ENCODE measurements at places on chromosomes 11 and 22.
A peak's percentile ranks its signal among the peaks of the same experiment; 100 is the strongest.

- DNase-seq, result no peak
Observed at GRCh38 chr11:12235553-12235946, 125.2 kb downstream of the MICAL2 start.

DNA sequence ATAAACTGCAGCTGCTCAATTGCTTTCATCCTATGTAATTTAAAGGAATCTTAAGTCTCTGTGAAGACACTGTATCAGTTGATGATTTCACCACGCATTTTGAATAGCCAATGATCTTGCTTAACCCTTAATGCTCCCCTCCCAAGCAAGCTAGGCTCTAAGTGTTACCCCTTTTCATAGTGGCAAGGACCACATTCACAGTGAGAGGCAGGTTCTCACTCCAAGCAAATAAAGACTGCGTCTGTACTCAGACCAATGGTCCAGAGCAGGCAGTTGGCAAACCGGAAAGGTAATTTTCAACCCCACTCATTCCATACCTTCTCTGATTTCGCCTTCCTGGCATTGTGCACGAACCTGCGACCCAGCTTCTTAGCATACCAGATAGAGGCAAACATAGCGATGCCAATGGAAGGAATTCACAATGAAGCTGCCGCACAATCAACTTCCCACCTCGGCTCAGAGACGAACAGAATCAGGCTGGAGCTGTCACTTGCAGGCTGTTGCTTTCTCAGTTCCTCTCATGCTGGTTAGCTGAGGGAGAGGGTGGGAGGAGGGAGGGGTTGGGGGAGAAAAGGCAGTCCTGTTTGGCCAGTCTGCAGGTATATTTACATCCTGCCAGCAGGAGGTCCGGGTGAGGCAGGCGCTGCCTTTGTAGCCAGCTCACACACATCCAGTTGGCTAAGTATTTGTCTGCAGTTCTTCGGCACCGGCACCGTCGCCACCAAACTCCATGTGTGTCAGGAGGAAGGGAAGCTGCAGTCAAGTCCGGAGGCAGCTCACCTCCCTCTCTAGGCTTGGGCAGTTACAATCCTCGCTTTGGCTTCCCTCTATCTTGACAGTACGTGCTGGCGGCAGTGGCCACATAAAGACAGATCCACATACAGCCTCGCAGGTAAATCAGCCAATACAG lies 1151.2 kb upstream of the CCDC90B start:
- DNase-seq, result peak; percentile 84

DNA sequence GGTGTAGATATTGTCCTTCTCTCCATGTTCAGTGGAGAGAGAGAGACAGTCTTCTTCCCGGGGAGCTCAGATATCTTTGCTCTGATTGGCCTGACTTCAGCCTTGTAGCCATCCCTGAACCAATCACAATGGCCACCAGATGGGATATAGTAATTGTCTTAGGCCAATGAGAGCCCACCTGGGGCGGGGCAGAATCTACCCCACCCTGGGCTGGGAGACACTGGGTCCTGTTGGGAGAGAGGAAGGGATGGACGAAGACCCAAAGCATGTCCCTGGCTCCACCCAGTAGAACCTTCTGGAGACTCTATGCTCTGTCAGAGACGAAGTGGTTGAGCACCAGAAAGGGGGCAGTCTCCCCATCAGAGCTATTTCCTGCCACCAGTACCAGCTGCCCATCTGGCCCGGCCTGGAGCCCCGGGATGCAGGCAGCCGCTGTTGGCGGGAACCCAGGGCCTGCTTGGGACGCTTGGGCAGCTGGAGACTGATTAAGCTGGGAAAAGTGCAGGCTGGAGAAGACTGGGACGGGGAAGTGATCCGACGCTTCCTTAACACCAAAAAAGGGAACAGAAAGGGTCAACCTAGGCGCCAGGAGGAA lies 31.6 kb upstream of the CBX7 start:
- DNase-seq, result no peak

DNA sequence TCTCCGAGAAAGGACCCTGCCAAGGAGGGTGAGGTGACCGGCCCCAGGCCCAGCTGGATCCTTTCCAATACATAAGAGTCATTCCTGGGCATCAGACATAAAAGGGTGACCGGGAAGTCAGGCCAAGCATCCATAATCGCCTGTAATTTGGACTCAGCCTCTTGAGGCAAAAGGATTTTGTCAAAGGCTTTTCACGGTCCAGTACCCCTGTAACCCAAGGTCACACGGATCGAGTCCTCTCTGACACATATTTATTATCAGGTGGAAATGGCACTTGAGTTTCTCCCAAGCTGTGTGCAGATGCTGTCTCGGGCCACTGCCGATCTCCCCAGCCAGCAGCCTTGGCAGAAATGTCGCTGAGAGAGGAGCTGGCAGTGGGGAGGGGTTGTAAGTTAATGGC lies 556.5 kb downstream of the MN1 start:
- no peak for DNase-seq

GRCh38 chr11:35031867-35032266 lies 107.1 kb upstream of the CD44 start:
- DNase-seq, result no peak

DNA sequence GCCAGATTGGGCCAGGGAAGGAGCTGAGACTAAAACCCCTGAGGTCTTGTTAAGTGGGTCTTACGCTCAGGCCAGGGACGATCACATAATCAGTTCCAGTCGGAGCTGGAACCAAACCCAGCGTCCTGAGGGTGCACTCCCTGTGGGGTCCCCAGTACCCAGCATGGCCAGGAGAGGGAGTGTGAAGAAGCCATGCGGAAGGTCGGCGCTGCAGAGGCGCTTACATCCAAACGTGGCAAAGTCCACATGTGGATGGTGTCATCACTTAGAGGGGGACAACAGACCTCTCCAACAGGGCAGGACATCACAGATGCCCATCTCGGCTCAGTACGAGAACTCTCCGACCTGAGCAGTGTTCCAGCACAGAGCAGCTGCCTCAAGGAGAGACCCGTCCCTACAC lies 8.3 kb downstream of the ATP5MGL start:
- DNase-seq, result no peak

GRCh38 chr11:75910426-75911145 lies 95.6 kb downstream of the UVRAG start:
- no peak for DNase-seq

DNA sequence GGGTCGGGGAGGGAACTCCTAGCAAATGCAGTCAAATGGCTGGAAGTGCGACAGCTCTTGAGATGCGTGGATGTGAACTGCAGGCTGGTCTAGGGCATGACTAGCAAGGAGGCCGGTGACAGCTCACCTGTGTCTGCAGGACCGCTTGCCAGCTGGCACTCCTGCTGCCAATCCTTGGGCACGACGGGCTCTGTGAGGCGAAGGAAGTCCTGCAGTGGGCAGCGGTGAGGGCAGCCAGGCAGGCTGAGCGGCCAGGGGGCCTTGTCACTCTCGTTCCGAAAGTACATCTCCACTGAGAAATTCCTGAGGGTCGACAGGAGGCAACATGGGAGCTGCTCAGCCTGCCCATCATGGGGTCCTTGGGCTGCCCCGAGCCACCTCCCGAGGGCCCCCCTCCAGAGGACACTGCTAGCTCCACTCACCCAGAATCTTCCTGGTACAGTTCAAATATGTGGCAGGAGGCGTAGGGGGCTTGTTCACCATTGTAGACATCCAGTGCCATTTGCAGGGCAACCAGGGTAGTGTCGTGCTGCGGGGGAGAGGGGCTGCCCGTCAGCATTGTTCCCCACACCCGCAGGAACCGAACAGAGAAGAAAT lies 5.9 kb downstream of the ACP2 start:
- DNase-seq, result no peak

- DNase-seq, result no peak
Observed at GRCh38 chr11:121091492-121092152, 9.4 kb upstream of the TECTA start.

- DNase-seq, result no peak
Observed at GRCh38 chr11:64299847-64300648, at the start of gene CATSPERZ. CATSPERZ (plus strand) TSS chr11:64300358; CDS start chr11:64300411, 53 bp downstream.

- DNase-seq, result no peak
Observed at GRCh38 chr22:35742342-35743100, 24.8 kb downstream of the APOL5 start.

DNA sequence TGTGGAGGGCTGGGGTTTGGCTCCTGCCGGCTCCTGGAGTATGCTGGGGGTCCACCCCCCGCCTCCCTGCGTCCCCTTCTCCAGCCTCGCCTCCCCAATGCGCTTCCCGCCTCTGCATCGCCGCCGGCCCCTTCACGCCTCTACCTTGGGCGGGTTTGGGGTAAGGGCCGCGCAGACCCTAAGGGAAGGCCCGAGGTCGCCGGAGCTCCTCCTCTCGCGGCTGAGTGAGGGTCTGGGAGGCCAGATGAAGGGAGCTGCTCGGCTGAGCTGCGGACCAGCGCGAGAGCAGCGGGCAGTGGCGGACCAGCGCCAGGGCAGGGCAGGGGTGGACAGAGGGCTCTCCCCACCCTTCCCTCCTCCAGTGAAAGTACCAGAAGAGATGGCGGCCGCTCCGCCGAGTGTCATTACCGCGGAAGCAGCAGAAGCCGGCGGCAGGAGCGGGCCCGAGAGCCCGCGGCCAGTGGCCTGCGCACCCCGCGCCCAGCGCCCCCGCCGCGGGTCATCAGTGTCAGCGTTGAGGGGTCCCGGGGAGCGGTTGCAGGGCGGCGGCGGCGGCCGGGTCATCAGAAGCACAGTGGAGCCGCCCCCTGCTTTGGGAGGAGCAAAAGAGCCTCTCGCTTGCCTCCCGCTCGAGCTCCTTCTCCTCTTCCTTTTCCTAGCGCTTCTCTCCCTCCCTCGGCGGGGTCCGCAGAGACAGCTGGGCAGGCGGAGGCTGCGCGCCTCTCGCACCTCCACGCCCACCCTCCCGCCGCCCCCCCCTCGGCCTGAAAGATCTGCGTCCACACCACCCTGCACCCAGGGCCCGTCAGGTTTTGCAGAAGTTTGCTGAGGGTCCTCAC lies 255.6 kb upstream of the CADM1 start:
- peak; percentile 53 for DNase-seq

DNA sequence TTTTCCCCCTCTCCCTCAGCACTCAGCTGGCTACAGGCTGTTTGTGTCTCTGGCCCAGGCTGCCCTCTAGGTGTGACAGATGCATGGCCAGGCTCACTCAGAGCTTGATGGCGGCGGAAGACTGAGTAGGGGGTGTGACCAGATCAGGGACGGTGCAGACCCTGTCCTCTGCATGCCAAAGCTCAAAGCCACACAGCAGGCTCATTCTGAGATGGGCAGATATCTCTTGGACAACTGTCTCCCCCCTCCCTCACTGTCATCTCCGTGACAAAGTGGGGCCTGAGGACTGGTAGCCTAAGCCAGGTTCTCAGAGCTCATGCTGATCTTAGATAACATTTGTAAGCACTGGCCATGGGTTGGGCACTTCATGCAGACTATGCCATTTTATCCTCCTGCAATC lies 231.3 kb downstream of the DSCAML1 start:
- no peak for DNase-seq

- peak; percentile 59 for DNase-seq
Observed at GRCh38 chr11:17770048-17770652, 35.6 kb downstream of the KCNC1 start.

Measured in NCI-H510A (cell line).